ENCODE measurements at places on chromosomes 5 and 9. TPM values are rescaled to one million over a fixed set of nuclear protein-coding genes. Genes with fewer than 3 reads are reported as not detected.

DNA sequence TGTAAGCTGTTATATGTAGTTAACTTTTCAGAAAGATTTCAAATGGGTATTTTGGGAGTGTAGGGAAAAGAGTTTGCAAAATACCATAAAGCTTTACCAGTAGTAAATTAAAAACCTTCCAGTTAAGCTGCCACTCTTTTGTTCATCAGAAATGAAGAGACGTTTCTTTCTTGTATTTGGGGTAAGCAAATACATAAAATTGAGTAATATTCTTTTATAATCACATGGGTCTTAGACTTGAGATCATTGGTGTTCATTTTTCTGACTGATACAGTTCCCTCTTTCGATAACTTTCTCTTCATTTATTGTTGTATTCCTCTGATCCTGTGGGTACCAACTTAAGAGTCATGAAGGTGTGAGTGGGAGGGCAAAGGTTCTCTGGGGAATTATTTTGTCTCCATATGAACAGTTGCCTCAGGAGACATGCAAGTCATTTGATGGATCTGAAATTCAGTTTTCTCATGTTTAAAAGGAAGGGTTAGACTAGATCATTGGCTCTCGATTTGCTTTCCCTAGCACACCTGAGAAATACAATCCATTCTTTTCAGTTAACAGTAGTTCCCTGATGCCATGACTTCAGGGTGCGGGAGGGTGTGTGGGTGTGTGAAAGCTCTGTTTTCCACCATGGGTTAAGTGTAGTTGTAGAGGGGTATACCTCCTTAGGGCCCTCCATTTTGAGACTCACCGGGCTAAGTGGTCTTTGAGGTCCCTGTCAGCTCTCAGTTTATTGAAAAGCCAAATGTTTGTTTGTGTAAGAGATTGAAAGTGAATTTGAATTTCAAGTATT is 47.7 kb downstream of the CNTRL start:
- H3K27me3 ChIP-seq = no peaks in the 10 kb centered on the region
- peaks cover 22% of the 10 kb centered on the region for H3K36me3 ChIP-seq
- H3K27ac ChIP-seq = no peak overlapping the region
- DNase-seq = no peak
- H3K4me1 ChIP-seq = peaks cover 7% of the 10 kb centered on the region

- H3K27ac ChIP-seq = no peak overlapping the region
- H3K4me3 ChIP-seq = no peak overlapping the region
- H3K4me1 ChIP-seq = no peaks in the 10 kb centered on the region
- DNase-seq = no peak
These were observed 427.5 kb downstream of the PIK3R1 start for GRCh38 chr5:68643064-68643463.

GRCh38 chr9:77495834-77496671 is 152.1 kb downstream of the GNA14 start:
- no peak overlapping the region for H3K27ac ChIP-seq
- DNase-seq = no peak
- H3K4me3 ChIP-seq = no peak overlapping the region
- peaks cover 8% of the 10 kb centered on the region for H3K4me1 ChIP-seq

The GFI1B gene
- total RNA-seq = 3.1 TPM

GRCh38 chr5:58351190-58351589 is 108.7 kb downstream of the PLK2 start:
- H3K27me3 ChIP-seq = no peaks in the 10 kb centered on the region
- H3K36me3 ChIP-seq = no peaks in the 10 kb centered on the region
- H3K4me1 ChIP-seq = no peaks in the 10 kb centered on the region
- no peak for DNase-seq
- H3K4me3 ChIP-seq = no peak overlapping the region
